ENCODE measurements at places on chromosomes 5 and 9.

DNA sequence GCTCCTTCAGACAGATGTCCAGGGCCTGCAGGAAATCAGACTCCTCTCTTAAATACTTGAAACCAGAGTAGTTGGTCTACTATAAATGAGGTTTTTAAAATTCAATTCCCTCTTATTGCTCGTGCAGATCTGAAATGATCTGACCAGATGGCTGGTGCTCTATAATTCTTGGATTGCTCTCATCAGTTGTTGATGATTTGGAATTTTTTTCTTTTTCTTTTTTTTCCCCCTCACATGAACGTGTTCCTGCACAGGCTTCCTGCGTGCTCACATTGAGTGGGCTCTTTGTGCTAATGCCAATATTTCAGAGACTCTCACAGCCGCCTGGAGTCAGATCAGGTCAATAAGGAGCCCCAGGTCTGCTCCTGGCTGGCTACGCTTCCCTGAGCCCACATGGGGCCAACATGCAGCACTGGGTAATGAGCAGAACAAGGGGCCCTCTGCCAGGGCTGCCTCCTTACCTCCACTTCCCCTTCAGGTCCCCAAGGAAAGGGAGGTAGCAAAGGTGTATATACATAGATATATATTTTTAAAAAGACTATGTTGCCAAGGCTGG is 82.0 kb downstream of the SIL1 start:
- DNase-seq, result no peak

DNA sequence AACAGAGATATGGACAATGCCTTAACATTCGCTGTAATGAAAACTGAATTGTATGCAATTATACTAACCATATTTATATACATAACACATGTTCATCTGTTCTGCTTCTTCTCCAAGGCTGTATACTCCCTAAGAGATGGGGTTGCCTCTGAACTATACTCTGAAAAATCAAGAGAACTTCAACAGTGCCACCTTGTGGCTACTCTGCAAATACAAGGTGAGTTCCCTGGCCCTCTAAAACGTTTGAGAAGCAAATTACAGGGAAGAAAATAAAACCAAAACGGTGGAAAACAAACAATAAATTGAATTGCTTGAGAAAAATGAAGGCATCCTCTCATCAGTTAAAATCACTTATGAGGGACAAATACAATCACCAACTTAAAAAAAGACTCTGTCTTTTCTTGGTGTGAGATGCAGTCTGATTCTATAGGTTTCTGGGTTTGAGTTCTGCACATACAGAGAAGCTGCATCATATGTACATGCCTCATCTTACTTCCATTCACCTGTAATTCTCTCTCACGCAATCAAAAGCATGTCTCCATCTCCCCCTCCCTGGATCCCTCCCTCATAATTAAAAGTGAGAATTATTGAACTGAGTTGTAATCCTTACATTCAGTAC is 98.6 kb downstream of the FBXW11 start:
- no peak for DNase-seq

GRCh38 chr9:110099236-110100095 is 108.5 kb downstream of the C9orf152 start:
- DNase-seq, result no peak

- DNase-seq, result no peak
Observed at GRCh38 chr5:96829297-96829696, 21.6 kb upstream of the ERAP1 start.

GRCh38 chr9:21616082-21616778 is 134.1 kb upstream of the IFNE start:
- no peak for DNase-seq

GRCh38 chr5:145591578-145591977 is 243.6 kb downstream of the PRELID2 start:
- no peak for DNase-seq

GRCh38 chr5:33837301-33837700 is 54.5 kb downstream of the ADAMTS12 start:
- DNase-seq, result no peak

- no peak for DNase-seq
Observed at GRCh38 chr9:85420750-85421149, 321.0 kb downstream of the AGTPBP1 start.

DNA sequence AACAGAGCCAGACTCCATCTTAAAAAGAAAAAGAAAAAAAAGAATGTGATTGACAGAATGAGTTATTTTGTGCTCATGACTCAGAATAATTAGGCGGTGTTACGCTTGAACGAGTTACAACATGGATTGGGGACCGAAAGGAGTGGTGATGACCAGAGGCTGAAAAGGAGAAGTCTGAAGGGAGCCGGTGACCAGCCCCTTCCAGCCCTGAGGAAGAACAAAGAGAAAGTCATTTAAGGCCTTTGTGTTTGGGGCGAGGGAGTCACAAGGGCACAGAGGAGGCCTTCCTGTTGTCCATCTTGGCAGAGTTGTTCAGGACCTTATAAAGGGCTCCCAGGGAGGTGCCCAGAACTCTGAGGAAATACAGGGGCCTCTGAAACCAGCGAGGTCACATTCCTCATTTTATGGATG is 131.6 kb downstream of the GOLPH3 start:
- DNase-seq, result no peak

- DNase-seq, result no peak
Observed at GRCh38 chr5:143244990-143245389, 158.5 kb downstream of the NR3C1 start.

GRCh38 chr5:111551161-111551560 is 38.8 kb upstream of the STARD4 start:
- no peak for DNase-seq

DNA sequence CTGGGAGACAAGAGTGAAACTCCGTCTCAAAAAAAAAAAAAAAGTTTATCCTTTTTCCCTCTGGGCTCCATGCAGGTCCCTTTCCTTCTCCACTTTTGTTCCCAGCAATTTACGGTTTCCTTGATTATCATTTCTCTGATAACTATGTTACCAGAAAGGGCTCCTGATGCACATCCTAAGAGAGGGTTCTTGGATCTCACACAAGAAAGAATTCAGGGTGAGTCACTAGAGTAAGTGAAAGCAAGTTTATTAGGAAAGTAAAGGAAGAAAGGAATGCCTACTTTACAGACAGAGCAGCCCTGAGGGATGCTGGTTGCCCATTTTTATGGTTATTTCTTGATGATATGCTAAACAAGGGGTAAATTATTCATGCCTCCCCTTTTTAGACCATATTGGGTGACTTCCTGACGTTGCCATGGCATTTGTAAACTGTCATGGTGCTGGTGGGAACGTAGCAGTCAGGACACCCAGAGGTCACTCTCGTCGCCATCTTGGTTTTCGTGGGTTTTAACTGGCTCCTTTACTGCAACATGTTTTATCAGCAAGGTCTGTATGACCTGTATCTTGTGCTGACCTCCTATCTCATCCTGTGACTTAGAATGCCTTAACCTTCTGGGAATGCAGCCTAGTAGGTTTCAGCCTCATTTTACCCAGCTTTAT is 13.5 kb upstream of the MELK start:
- no peak for DNase-seq

- no peak for DNase-seq
Observed at GRCh38 chr9:121268851-121269641, 1.1 kb downstream of the GSN start.

DNA sequence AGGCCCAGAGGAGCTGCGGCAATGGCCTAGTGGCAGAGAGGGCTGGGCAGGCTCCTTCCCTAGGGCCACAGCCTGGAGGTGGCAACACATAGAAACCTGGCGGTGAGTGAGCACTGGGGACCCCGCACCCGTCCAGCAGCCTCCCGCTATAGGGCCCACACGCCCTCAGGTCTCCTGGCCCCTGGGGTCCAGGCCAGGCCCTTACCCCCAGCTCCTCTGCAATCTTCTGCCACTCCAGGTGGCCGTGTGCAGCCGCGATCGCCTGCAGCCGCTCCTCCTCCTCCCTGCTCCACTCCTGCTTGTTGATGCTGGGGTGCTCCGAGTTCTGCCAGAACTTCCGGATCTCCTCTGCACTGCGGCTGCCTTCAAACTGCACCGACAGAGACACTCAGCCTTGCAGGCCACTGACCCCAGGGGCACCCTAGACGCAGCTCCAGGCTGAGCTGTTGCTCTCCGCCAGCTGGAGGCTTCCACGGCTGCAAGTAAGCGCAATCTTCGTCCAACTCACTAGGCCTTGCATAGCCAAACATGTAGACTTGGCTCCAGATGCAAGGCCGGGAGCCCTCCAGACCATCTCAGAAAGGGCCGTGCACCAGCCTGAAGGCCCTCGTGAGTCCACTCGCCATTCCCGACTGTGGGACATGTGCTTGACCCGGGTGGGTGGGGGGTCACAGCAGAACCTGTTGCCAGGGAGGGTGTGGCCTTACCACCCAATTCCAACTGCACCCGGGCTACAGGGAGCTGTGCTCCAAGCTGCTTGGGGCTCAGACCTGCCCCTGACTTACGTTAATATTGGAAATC is 8.0 kb downstream of the SNAPC4 start:
- no peak for DNase-seq

DNA sequence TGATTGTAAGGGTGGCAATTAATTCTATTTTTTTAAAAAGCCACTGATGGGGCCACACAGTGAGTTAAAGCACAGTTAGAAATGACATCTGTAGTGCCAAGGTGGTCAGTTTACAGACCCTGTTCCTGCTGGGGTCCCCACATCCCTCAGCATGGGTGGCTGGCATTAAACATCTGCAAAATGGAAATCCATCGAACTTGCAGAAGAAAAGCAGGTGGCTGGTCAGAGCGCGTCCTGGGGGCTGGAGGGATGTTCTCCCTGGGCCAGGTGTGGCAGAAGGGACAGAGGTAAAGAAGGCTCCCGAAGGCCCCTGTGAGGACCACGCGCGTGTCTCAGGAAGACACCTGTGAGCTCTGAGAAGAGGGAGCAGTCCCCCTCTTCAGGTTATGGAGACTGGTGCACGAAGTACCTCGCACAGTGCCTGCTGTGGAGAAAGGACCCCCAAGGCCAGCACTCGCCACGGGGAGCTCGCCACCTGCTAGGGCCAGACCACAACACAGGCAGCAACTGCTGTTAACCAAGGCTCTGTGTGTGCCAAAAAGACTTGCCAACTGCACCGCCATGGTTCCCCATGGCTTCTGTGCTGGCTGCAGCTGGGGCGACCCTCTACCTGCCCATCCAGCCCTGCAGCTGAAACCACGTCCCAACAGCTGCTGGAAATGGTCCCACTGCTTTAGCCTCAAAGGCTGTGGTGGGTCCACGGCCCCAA is 65.2 kb downstream of the RASGEF1C start:
- no peak for DNase-seq

- DNase-seq, result no peak
Observed at GRCh38 chr5:172477466-172477865, 23.1 kb upstream of the SH3PXD2B start.

DNA sequence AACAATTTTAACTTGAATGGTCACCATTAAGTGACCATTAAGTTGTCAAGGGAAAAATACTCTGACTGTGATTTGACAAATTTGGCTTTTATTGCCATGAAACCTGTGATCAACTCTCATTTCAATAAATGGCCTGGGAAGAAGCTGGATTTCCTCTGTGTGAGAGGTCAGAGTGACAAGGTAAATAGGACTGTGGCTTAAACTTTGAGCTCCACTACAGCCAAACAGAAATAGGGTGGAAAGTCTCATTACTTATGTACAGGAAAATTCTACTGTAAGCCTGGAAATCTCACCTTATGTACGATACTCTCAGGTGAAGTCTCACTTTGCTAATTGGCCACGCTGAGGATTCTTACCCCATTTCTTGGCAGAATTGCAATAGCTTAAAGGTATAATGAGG is 67.3 kb downstream of the NPR3 start:
- DNase-seq, result no peak

- DNase-seq, result no peak
Observed at GRCh38 chr5:6261256-6261655, 117.1 kb downstream of the MED10 start.

DNA sequence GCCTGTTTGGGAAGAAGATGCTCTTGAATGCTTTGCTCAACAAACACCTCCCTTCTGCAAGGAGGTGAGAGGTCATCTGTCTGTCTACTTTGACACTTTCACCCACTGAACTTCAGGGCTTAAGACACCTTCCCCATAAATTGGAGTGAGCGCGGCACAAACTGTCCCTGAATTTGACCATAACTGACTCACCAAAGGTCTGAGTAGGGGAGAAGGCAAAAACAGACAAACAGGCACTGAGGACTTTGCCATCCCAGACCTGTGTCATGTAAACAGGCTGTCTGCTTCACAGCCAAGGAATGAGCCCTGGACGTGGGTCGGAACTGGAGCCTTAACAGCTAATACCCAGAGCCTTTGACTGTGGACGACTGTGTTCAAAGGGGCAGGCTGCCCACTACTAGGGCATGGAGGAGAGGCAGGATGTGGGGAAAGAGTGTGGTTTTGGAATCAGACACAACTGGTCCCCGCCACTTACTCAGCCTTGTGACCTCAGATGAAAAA is 320.9 kb upstream of the KLF4 start:
- no peak for DNase-seq

DNA sequence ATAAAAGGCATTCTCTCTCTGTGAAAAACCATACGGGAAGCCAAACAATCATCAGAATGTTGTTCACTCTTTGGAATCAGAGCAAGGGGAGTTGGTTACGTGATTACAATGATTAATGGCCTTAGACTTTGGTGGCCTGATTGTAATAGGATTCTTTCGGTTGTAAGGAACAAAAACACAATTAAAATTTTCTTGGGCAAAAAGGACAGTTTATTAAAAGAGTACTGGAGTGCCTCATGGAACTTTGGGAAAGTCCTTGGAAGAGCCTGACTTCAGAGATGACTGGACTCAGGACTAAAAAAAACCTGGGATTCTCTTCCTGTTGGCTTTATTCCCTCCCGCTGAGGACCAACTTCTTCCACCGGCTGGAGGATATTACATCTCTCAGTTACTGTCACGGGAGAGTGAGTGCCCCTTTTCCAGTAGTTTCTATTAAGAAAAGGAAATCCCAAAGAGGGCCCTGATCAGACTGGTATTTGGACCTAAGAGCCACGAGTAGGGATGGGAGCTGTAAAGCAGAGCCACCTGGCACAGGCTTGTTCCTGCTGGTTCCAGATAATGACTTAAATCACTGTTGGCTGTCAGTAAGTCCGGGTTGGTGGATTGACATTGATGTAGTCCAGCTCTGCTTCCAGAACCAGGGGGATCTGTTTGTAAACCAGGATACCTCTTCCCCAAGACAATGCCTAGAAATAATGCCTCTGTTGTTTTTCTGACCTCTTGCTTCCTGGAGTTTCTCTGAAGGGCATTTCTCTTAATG is 53.9 kb downstream of the CFAP95 start:
- no peak for DNase-seq

GRCh38 chr5:135149956-135150723 is 116.1 kb upstream of the PITX1 start:
- DNase-seq, result no peak

- DNase-seq, result no peak
Observed at GRCh38 chr5:123785162-123786071, 273.4 kb downstream of the CSNK1G3 start.

DNA sequence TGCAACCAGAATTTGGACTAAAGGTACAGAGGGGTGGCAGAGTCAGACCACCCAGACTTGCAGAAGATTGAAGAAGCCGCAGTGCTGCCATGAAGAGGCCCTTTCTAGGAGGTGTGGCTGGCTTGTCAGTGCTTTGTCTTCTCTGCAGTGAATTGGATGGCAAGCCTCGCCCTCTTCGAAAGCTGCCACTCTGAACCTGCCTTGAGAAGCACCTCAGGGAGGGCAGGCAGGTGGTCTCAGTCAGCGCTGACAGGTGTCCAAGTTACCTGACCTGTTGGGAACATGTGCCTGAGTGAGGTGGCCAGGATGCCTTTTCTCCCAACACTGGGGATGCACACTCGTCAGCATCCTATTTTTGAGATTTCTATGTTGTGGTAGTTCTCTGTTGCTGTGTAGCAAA is 6.2 kb downstream of the TENT4A start:
- DNase-seq, result no peak

Measured in activated B cell treated with CpG ODN at 0.5 μM for 24 hours (primary cell).